GM12892 (cell line): ENCODE measurements at places on chromosomes 16 and 17.
A peak's percentile ranks its signal among the peaks of the same experiment; 100 is the strongest.

DNA sequence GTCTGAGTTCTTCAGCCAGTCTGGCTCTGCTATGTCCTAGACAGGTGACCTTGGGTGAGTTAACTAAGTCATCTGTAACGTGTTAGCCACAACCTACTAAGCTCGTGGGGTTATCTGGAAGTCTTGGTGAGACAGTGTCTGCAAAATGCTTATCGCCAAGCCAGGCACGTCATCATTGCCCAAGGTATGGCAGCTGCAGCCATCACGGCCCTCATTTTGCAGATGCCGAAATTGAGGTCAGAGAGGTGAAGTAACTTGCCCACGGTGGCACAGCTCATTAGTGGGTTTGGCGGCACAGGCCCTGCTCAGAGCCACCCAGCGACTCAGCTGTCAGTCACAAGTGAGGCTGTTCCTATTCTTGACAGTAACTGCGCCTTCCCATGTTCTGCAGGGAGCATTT lies 79.8 kb downstream of the CMIP start:
- DNase-seq: no peak

DNA sequence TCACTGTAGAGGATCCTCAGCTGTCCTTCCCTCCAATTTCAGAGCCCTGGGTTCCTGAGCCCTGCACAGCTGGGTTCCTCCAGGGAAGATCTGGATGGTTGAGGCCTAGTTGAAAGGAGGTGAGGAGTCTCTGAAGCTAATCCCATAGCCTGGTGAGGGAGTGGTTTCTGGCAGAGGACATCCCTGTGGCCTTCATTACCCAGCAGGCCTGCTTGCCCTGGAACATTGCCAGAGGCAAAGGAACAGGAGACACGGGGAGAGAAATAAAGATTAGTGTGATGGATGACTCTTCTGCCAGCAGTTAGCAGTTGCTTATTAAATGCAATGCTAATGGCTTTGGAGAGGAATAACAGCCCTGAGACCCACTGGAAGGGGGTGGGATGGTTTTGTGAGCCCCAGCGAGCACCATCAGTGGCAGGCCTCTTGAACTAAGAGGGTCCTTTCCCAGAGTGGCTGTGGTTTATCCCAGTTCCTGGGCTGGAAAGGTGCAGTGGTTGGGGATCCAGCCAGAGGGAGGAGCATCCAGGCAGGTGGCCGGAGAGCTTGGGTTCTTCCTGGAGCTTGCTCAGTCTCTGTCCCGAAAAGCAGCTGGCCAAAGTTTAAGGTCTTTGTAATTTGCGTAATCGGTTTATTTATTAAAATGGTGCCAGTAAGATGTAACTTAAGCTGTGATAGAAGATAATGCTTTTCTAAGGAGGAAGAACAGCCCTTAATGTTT lies 209.7 kb downstream of the CCDC182 start:
- no peak for DNase-seq

DNA sequence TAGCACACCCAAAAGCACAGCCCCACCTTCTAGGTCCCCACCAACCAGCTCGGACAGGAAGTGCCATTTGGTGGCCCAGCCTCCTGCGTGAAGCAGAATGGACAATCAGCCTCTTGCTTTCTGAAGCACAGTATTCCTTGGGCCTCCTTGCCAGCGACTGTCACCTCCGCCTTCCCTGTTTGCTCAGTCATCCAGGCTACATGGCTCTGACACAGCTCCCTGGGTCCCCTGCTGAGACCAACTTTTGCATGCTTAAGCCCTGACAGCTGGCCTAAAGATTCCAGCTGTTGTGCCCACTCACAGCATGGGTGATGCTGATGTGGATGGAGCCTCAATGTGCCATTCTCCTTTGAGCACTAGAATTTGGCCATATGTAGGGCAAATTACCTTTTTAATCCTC lies 4.5 kb upstream of the CACNG5 start:
- DNase-seq: no peak

DNA sequence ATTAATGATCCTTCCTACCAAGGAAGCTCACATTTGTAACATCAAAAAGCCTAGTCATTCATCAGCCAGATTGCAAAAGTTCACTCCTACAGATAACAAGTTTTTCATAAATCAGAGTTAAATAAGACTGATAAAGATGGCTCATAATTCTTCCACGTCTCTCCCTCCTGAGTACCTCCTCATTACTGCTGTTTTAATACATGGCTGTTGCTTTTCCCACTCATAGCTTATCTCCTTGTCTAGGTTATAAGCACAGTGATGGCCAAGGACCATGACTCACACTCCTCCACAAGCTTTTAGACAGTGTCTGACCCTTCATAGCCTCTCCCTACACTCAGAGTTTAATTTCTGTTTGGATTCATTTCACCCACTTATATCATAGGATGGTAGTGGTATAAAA lies 100.9 kb upstream of the MON1B start:
- no peak for DNase-seq

DNA sequence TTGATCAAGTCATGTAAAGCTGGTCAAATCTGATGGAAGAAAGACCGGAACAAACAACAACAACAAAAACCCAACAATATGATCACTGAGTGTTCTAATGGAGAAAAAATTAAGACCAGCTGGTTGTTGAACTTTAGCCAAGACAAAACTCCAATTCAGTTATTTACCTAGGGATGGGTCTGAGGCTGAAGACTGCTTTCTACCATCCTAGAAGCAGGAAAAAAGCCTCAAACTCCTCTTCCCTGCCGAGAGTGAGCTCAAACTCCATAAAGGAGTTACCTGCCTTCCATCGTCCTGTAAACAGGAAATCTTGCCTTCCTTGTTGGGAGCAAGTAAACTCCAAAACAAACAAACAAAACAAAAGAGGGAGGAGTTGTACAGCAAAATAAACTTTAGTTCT lies 23.1 kb upstream of the TMEM98 start:
- no peak for DNase-seq

GRCh38 chr17:49873466-49873865 lies 25.6 kb upstream of the TAC4 start:
- no peak for DNase-seq

GRCh38 chr17:80650751-80651518 lies 106.3 kb downstream of the RPTOR start:
- no peak for DNase-seq

DNA sequence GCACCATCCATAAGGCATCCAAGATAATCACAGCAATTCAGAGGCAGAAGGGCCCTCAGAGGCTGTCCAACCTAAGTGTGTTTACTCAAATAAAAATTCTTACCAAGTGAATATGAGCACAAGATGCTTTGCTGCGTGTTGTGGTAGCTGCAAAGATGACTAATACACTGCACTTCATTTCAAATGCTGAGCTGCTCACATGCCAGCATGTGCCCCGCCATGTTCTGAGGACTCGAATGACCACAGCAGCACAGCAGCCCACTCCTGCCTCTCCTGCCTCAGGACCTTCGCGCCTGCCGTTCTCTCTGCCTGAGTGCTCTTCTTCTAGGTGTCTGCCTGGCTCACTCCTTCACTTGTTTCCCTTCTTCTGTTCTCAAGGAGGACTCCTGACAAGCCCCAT lies 19.0 kb downstream of the PIK3R5 start:
- no peak for DNase-seq

DNA sequence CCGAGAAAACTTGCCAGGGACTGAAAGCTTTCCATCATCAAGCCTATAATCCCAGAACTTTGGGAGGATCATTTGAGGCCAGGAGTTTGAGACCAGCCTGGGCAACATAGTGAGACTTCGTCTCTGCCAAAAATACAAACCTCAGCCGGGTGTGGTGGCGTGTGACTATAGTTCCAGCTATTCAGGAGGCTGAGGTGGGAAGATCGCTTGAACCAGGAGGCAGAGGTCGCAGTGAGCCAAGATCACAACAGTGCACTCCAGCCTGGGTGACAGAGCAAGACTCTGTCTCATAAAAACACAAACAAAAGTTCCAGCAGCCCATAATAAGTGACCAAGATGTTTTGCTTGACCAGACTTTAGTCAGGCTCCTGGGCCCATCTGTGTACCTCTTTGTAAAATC lies 1.9 kb downstream of the MEAK7 start:
- no peak for DNase-seq

GRCh38 chr17:43142153-43142552 lies 17.0 kb upstream of the BRCA1 start:
- DNase-seq: no peak

DNA sequence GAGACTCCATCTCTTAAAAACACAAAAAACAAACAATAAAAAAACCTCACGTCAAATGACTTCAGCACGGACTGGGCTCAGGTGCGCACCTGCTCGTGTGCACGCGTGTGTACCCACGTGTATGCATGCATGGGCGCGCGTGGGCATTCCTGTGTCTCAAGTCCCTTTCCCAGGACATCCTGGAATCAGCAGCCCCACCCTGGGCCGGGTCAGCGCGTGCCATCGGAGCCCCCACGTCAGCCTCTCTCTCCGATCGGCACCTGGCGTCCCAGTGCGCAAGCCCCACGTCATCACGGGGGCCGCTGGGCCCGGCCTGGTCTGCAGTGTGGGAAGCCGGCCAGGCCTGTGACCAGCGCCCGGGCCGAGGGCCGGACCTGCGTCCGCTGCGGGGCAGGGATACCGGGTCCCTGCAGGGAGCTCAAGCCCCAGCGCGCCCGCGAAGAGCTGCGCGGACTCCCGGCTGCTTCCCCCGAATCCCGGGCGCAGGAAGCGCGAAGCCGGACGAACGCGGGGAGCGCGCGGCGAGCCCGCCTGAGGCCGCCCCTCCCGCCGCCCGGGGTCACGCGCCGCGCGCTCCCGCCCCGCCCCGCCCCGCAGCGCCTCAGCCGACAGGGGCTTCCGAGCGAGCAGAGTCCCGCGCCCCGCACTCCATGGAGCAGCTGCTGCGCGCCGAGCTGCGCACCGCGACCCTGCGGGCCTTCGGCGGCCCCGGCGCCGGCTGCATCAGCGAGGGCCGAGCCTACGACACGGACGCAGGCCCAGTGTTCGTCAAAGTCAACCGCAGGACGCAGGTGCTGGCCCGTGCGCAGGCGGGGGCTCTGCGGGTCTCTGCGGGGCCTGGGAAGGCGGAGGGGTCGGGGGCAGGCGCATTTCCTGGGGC lies at the start of gene FN3K:
TSS of gene FN3K (plus strand) at position 629 of the 880 bp plus-strand sequence. CDS start at position 651, 22 bp downstream.
- DNase-seq: no peak

GRCh38 chr16:29025218-29025617 lies 40.4 kb downstream of the LAT start:
- no peak for DNase-seq

- DNase-seq: no peak
Measured at GRCh38 chr17:66724581-66725341, 110.2 kb upstream of the CACNG5 start.

DNA sequence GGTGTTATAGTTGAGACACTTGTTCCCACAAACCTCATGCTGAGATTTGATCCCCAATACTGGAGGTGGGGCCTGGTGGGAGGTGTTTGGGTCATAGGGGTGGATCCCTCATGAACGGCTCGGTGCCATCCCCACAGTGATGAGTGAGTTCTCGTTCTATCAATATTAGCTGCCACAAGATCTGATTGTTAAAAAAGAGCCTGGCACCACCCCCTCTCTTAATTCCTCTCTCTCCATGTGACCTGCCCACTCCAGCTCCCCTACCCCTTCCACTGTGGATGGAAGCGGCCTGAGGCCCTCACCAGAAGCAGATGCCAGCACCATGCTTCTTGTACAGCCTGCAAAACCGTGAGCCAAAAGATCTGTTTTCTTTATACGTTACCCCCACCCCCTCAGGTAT lies 31.2 kb downstream of the TRIM16 start:
- no peak for DNase-seq

- no peak for DNase-seq
Measured at GRCh38 chr17:75218131-75218530, 12.7 kb downstream of the NUP85 start.

DNA sequence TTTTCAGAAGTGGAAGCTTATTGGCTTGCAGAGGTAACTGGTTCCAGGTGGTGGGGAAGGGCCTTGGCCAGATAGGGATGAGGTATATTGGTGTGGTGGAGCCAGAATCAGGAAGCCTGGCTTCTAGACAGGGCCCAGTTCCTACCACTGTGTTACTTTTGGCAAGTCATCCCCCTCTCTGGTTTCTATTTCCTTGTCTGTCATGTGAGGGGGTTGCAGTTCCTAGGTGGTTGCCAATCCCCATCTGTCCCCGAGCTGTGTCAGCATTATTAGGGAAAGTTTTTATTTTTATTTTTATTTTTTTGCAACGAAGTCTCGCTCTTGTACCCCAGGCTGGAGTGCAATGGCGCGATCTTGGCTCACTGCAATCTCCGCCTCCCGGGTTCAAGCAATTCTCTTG lies 3.0 kb downstream of the SMCR8 start:
- no peak for DNase-seq

- peak; percentile 27 for DNase-seq
Measured at GRCh38 chr16:66740010-66740409, 11.4 kb downstream of the DYNC1LI2 start.

DNA sequence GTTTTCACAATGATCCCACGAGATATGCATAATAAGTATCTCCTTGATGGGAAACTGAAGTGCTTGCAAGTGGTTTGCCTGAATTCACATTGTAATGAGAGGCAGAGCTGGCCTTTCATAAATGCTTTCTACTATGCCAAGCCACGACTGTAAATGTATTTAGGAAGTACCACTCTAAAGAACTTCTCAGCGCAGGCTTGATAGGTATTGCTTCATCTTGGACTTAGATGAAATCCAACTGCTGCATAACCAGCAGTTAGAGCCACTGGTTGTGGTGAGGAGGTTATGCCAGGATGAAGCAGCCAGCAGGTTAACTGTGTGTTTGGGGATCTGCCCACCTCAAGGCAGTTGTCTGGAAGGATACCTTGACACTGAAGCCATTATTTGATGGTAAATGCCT lies 26.8 kb downstream of the MARCHF10 start:
- DNase-seq: no peak

GRCh38 chr16:30615358-30616091 lies 5.3 kb upstream of the ZNF689 start:
- peak; percentile 41 for DNase-seq

DNA sequence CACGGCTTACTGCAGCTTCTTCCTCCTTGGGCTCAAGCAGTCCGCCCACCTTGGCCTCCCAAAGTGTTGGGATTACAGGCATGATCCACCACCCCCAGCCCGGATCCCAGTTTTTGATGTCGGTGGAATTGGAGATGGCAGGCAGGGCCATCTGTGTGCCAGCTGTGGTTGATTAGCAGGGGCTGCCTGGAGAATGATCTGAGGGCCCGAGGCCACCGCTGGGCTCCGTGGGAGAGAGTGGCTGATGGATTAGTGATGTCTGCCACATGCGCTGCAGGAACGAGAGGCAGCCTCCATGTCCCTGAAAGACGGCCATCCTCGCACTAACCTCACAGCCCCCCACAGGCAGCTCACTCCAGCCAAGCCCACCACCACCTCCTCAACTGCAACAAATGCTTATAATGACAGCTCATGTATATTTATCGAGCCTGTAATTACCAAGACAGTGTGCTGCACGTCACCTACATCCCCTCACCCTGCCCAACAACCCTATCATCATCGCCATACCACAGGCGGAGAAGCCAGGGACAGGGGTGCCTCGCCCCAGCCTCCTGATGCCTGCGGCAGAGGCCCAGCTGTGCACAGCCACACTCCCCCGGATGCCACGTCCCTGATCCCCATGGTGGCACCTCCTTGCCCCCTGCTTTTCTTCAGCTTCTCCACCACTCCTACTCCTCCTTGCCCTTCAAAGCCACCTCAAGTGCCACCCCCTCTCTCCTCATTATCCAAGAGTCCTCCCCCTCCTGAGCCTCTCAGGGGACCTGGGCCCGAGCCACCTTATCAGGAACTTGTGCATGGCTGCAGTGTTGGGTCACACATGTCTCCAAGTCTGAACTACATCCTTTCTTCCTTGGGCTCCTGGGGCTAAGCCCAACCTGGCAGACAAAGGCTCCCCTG lies 33.2 kb downstream of the ACTG1 start:
- no peak for DNase-seq
